H1 (cell line): ENCODE measurements at places on chromosomes 1 and 21.

DNA sequence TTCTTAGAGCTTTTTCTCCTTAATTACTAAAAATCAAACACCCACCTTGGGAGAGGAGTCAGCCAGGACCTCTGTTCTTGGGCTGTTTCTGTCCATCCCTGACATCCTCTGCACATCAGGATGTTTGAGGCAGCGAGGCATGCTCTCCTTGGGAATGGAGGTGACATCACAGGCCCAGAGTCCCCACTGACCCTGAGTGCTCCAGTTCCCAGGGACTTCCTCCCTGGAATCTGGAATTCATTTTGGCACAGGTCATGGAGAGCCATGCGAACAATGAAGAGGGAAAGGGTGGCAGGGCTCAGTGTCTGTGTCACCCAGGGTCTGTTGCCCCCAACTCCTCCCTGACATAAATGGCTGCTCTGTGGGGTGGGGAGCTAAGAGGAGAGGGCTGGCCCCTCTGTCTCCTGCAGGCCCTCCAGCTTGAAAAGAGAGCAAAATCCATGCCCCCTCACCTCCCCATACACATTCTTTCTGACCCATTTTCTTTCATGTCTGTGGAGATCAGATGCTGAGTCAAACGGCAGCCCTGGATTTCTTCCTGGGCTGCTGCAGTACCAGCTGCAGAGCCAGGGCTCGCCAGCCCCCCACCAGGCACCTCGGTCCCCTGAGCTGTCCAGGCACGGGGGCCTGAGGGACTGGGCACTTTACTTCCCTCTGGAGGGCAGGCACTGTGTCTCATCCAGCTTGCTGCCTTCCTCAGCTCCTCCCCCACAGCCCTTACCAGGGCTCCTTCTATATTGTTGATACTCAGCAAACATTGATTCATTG is 102.0 kb downstream of the NMNAT2 start:
- no peak for DNase-seq

GRCh38 chr1:91707114-91707889 is 178.6 kb downstream of the TGFBR3 start:
- DNase-seq, result no peak

DNA sequence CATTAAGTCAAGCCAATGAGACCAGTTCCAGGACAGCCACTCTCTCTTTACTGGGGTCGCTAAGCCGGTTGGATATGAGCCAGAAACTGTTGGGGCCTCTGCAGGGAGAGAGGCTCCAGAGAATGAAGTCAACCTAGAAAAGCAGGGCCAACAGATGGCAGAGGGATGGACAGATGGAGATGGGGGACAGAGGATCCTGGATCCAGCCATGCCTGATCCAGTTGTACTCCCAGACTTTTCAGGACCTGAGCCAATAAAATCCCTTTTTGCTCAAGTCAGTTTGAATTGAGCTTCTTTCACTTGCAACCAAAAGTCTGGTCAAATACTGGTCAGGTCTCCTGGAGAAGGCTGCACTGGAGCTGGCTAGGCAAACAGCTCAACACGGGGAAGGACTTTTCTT is 2.2 kb downstream of the DHCR24 start:
- DNase-seq, result no peak

DNA sequence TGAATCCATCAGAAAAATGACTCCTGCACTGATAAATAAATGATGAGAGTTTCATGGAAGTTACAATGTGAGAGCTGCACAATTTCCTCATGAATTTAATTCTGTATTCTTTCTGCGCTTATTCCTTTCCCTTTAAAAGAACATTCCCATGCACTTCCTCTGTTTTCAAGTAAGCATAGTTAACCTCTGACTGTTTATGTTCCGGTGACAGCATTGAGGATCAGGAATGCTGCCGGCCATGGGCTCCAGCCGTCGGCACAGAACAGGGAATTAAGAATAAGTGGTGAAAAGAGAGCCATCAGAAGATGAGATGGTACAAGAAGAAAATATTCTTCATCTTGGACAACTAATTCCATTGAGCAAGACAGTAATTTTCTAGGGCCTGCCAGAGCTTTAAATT is 65.3 kb downstream of the SUSD4 start:
- no peak for DNase-seq

- no peak for DNase-seq
Observed at GRCh38 chr1:208251911-208252835, 8.0 kb upstream of the PLXNA2 start.

- no peak for DNase-seq
Observed at GRCh38 chr1:205593532-205593931, 38.3 kb downstream of the ELK4 start.

DNA sequence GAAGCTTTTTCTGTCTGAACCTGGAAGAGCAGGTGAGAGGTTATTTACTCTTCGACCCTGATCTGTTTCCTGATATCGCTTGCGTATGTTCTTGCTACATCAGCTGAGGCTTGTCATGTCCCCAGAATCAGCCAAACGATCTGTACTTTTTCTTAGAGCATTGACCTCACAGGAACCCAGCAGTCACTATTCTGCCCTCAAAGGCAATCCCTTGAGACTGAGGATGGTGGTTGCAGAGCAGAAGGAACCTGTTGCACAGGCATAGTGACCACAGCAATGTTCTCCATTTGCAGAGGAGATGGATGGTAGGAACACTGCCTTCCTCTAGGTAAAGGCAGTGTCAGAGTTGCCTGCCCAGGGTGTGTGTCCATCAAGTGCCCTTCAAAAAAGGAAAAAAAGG is 11.3 kb upstream of the LACTBL1 start:
- DNase-seq, result no peak

GRCh38 chr1:239125027-239125426 is 261.3 kb upstream of the CHRM3 start:
- DNase-seq, result no peak

- DNase-seq, result no peak
Observed at GRCh38 chr1:234400773-234401172, 27.5 kb downstream of the COA6 start.

DNA sequence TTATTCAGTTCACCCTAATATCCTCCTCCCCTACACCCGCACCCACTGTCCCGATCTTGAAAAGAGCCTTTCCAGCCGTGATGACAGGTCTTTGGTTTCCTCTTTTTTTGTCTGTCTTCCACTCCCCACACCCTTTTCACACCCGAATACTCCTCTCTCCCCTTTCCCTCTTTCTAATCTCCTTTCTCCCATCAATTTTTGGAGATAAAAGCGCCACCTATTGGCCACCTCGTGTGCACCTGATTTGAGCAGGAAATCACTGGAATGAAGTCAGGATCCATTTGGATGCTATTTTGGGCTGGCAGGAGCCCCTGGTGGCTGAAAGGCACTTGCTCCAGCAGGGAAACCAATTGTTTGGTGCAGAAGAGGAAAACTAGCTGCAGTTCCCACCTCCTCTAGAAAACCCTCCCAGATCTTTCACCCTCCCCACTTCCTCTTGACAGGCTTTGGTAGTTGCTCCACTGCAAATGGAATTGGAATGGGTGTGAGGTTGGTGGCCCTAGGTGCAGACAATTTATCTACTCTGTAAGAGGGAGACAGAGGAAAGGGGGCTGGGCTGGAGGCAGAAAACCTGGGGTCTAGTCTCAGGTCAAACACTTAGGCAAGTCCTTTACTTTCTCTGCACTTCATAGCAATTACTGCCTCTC is 8.4 kb downstream of the FOXE3 start:
- no peak for DNase-seq

- no peak for DNase-seq
Observed at GRCh38 chr1:176682830-176683535, 220.0 kb downstream of the PAPPA2 start.

DNA sequence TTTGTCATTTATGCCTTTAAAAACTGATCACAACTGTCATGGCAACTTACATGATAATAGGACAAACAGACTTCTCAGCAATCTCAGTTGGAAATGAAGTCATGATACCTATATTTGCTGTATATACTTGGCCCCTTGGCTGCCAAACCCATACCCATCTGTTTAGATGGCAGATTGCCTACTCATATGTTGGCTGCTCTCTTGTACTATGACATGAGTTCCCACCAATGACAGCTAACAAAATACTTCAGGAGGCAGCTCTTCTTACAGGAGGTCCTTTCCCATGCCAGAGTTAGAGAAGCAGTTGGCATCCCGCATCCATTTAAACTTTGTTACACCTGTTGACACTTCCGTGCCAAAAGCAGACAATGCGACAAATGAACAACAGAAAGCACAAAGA is 603.1 kb upstream of the ADGRL2 start:
- no peak for DNase-seq

- no peak for DNase-seq
Observed at GRCh38 chr1:113242481-113242880, 147.8 kb upstream of the MAGI3 start.
